ENCODE measurements at places on chromosomes 7 and 10. TPM values are rescaled to one million over a fixed set of nuclear protein-coding genes. Genes with fewer than 3 reads are reported as not detected.

Gene SPDYE11
- not detected for total RNA-seq

Gene ANXA8L1
- total RNA-seq = 0.48 TPM

Gene LIPM
- total RNA-seq = not detected

Gene EN2
- not detected for total RNA-seq

Gene GRID2IP
- not detected for total RNA-seq

Gene SPDYE2
- total RNA-seq = not detected

Gene CNNM1
- total RNA-seq = 0.98 TPM

Measured in breast epithelium (tissue), 4 donors.